SJCRH30 (cell line): ENCODE measurements at places on chromosomes 4 and X. TPM values are rescaled to one million over a fixed set of nuclear protein-coding genes. Genes with fewer than 3 reads are reported as not detected.

DNA sequence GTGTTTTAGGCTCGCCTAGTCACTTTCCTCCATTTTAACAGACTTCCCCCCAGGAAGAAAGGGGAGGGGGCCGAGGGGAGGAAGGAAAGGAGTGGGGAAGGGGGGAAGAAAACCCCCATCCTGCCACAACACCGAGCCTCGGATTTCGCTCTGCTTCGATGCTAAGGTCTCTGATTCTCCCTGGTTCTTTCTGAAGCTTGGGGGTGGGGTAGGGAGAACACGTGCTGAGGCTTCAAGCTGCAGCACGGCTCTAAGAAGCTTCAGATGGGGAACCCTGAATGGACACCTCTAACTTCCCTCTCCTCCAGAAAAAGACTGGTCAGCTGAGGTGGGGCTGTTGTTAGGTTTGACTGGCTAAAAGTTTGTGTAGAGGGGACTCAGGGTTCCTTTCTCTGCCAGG is 61.8 kb downstream of the RHOH start:
- H3K27me3 ChIP-seq, result no peaks in the 10 kb centered on the region
- no peak overlapping the region for H3K27ac ChIP-seq
- H3K4me3 ChIP-seq, result no peak overlapping the region
- no peak for DNase-seq

The NAA11 gene
- 0.12 TPM in 1 of 2 replicates, not detected in the other for total RNA-seq

DNA sequence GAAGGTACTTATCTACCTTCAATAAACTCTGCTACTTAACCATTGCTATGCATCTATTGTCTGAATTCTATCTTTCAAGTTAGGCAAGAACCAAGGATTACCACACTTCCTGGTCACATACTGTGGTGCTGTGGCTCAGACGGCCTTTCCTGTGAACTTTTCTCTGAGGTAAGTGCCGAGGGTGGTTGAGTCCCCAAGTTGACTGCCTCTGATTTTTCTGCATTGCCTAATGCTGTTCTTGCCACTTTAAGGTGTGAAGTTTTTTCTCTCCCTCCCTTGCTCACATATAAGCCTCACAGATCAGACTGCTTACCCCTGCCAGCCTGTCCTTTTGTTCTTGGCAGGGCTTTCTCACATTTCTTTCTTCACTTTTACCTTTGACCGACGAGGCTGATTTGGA is 348.0 kb upstream of the POU3F4 start:
- H3K4me3 ChIP-seq, result no peak overlapping the region
- H3K27ac ChIP-seq, result no peak overlapping the region
- H3K27me3 ChIP-seq, result no peaks in the 10 kb centered on the region
- H3K4me1 ChIP-seq, result no peaks in the 10 kb centered on the region
- DNase-seq, result no peak

DNA sequence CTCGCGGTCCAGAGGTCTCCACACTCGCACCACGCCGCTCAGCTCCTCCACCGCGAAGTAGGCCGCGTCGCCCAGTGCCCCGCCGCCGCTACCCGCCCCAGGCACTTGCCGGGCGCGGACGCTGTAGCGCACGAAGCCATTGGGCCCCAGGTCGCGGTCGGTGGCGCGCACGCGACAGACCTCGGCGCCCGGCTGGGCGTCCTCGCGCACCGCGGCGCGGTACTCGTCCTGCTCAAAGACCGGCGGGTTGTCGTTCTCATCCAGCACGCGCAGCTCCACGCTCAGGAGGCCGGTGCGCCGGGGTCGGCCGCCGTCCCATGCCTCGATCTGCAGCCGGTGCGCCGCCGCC is 1.4 kb downstream of the DCHS2 start:
- DNase-seq, result no peak
- no peak overlapping the region for H3K27ac ChIP-seq
- no peak overlapping the region for H3K4me3 ChIP-seq
- no peaks in the 10 kb centered on the region for H3K27me3 ChIP-seq
- no peaks in the 10 kb centered on the region for H3K4me1 ChIP-seq

The GAGE12E gene
- total RNA-seq, result not detected in 2 replicates

DNA sequence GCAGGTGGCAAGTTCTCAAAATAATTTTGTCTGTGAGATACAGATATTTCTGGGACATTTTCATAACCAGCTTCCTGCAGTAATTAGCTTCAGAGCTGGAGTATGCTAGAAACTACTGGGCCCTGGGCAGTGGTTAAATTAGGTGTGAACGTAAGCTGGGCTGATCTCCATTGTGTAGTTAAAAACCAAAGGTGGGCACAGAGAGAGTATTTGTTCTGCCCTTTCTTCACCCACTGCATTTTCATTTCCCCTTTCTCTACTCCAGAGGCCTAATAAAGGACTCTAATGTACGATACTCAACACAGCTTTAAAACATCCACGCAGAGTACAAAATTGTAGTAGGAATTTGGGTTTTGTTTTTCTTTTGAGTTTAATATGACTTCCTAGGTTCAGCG is 252.7 kb downstream of the SPRY1 start:
- no peaks in the 10 kb centered on the region for H3K27me3 ChIP-seq
- H3K4me1 ChIP-seq, result peaks cover 32% of the 10 kb centered on the region
- H3K36me3 ChIP-seq, result 0 out of 2 replicates have a peak, but pooled peaks cover 3% of the 10 kb centered on the region
- H3K27ac ChIP-seq, result peak overlapping the region; percentile 54
- no peak for DNase-seq

- H3K4me1 ChIP-seq, result 0 out of 2 replicates have a peak, but pooled peaks cover 2% of the 10 kb centered on the region
- H3K4me3 ChIP-seq, result no peak overlapping the region
- H3K36me3 ChIP-seq, result no peaks in the 10 kb centered on the region
These were observed 225.1 kb upstream of the ANXA10 start for GRCh38 chr4:167867191-167867590.

The ARMCX5 gene
- total RNA-seq, result 59.4 and 60.6 TPM in 2 replicates
